NCI-H1417 (cell line): ENCODE measurements at places on chromosomes 2 and 18.

DNA sequence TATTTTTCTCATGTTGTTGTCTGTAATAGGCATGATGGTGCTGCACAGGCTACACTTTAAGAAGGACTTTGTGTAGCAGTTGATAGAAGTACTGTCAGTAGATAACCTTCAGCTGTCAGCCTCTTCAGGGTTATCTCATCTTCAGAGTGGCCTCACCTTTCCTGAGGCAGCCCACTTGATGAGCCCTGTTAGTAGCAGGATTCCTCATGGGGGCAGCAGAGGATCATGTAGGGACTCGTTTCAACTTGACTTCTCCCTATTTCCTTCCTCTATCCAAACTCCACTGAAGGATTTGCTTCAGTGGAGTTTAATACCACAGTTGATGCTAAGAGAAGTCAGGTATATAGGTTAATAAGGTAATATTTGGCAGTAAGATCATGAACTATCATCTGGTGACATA lies 530.3 kb upstream of the FSIP2 start:
- DNase-seq: peak; percentile 4

DNA sequence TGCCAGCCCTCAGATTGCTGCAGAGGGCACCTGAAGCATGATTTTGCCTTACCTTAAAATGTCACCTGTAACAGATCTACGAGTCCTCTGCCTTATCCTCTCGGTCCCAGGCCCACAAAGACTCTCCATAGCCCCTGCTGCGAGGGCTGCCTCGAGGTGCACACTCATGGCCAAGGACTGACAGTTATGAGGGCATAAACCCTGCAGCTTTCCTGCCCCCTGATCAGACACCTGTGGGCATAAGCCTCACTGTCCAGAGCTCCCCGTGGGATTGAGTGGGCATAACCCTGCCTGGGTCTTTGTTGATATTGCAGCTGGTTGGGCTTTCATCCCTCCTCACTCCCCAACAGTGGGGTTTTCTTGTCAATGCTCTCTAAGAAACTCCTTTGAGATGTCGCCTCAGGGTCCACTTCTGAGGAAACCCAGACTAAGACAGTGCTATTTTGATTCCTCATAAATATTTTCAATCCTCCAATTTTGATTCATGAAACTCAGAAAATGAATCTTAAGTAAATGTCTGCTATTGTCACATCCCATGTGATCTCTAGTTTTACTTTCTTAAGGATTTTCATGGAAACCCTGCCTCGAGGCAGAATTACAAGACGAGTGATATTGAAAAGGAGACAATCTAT lies 108.5 kb upstream of the NCK2 start:
- DNase-seq: no peak

DNA sequence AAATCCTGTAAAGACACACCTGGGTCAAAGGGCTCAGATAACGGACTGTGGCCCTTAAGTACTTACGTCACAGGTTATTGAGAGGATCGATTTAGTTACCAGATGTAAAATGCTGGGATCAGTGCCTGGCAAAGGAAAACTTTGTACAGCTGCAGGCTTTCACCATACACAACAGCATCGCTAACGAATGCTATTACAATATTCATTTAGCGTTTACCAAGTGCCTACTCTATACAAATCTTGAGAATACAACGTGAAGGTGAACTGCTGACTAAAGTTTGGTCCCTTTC lies 619 bp upstream of the MSH6 start:
- DNase-seq: no peak

- no peak for DNase-seq
Observed at GRCh38 chr2:172196768-172197431, 94.2 kb upstream of the DLX2 start.

DNA sequence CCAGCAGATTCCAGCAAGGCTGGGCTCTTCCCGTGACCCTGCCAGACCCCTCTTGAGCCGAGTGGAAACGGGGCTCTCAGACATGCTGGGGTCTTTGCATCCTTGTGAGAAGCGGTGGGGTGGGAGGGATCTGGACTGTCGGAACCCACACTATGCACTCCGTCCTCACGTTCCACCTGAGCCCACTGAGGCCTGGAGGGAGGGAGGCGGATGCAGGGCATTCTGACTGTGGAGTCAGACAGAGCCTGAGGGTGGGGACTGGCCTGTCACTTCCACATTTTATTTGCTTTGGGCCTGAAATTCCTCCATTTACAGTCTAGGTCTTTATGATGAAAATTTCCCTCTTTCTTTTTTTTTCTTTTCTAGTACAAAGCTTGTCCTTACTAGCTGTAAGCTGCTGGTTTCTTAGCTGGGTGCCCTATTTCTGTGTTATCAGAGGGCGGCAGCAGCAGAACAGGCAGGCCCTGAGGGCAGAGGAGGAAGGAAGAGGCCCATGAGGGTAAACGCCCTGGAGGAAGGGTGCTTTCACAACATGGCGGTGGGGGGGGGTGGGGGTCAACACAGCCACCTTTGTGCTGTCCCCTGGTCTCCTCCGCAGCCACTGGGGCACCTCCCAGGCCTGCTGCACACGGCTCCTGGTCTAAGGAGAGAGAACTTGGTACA lies 373.5 kb upstream of the MYT1L start:
- DNase-seq: no peak

GRCh38 chr2:176471949-176472348 lies 202.7 kb downstream of the MTX2 start:
- no peak for DNase-seq

- no peak for DNase-seq
Observed at GRCh38 chr2:178197791-178198190, 3.5 kb downstream of the OSBPL6 start.

DNA sequence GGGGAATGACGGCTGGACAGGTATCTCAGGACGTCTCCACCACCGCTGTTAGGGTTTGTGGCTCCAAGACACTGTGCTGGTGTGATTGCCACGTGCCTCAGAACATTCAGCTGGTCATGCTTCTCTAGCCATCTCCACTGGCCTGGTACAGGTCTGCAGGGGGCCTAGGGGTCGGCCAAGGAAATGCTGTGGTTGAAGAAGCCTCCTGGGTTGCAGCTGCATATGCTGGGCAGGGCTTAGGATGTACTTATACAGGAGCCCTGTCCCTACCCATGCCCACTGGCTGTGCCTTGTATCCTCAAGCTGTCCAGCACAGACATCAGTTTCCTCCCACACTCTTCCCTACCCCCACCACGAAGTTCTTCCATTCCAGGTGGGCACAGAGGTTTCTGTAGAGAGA lies 64.1 kb downstream of the NPPC start:
- no peak for DNase-seq

GRCh38 chr2:101698014-101698843 lies 722 bp downstream of the MAP4K4 start:
- peak; percentile 62 for DNase-seq

- no peak for DNase-seq
Observed at GRCh38 chr2:128523457-128523856, 204.8 kb upstream of the HS6ST1 start.

GRCh38 chr2:128155970-128156369 lies 65.0 kb downstream of the UGGT1 start:
- DNase-seq: no peak

DNA sequence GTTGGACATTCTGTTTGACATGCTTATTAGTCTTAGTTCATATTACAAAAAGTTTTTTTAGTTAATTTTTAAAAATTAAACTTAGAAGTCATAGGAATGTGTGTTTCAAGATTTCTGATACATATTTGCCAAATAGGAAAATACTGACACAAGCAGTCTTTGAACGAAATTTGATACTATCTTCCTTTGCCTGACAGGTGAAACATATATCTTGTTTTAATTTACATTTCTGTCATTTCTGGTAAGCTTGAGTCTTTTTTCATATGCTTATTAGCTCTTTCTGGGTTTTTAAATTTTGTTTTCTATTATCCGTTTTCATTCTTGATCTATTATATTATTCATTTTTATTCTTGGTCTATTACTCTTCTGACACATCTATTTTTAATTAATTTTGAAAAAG lies 24.5 kb downstream of the ITGAV start:
- no peak for DNase-seq

- no peak for DNase-seq
Observed at GRCh38 chr2:42314892-42315468, 46.0 kb downstream of the COX7A2L start.

GRCh38 chr2:222900354-222900753 lies 39.5 kb downstream of the ACSL3 start:
- DNase-seq: no peak

DNA sequence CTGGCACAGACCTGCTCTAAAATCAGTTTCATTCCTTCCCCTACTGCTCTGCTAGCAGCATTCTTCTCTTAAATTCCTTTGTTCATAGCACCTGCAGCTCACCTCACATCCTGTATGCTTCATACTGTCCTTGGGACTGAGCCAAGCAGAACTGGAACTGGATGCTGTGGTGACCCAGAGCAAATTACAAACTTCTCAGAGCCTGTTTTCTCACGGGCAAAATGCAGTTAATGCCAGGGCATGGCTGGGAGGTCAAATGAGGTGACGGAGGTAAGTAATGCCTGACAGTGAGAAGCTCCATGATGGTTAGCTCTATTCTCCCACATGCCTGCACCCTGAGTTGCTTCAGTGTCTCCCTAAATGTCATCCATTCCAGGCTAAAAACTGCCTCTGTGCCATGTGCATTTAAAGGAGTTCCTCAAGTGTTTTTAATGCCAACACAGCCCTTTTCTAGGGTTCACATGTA lies 29.7 kb downstream of the C2orf42 start:
- no peak for DNase-seq

DNA sequence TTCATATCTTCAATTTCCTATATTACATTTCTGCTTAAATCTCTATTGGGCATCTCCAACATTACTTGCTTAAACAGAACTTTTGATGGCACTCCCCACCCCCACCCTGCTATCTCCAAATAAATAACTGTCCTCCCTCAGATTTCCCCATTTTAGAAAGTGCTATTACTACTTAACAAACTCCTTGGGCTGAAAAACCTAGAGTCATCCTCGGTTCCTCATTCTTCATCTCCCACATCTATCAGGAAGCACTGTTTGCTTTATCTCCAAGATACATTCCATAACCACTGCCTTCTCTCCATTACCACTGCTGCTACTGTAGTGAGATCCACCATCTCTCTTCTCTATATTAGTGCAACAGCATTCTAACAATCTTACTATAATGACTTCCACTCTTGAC lies 150.4 kb upstream of the CYRIA start:
- no peak for DNase-seq

DNA sequence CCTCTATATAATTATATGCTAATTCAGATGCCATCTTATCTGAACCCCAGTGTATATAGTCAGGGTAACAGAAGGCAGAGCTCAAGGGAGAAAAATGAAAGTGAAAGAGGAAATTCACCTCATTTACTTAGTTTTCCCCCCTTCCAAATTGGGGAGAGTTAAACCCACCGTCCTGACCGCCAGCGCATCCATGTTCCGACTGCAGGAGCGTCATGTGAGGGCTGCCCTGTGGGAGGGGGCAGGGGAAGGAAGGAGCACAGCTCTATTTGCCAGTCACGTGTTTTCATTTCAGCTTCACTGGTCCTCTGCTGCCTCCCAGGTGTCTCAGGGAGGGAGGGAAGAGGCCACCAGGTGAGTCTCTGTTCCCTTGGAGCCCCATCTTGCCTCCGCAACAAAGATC lies 13.2 kb downstream of the CNNM4 start:
- DNase-seq: peak; percentile 56

DNA sequence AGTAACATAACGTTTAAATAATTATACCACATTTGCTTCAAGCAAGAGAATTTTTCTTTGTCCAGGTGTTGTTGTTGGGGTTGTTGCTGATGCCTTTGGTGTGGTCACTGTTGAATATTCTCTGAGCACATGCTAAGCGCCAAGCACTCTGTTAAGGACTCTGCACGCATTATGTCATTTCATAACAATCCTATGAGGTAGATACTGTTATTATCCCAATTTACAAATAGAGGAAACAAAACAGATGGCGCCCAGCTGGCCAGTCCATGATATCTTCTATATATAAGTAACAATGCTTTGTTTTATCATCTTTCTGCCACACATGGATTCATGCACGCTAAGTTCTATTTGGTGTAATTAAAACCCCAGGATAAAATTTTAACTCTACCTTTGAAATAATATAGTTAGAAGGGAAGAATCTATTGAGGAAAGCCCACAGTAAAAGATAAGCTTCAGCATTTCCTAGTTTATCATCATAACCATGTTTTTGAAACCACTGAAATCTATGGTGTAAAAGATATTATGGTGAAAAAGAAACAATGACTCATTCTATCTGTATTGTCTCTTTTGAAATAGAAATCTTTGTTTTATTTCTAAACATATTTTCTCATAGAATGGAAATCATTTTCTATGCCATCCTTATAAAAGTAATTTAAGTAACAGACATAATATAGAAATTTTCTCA lies 199.7 kb downstream of the PID1 start:
- peak; percentile 20 for DNase-seq

GRCh38 chr18:8658858-8659485 lies 46.4 kb upstream of the MTCL1 start:
- peak; percentile 92 for DNase-seq

DNA sequence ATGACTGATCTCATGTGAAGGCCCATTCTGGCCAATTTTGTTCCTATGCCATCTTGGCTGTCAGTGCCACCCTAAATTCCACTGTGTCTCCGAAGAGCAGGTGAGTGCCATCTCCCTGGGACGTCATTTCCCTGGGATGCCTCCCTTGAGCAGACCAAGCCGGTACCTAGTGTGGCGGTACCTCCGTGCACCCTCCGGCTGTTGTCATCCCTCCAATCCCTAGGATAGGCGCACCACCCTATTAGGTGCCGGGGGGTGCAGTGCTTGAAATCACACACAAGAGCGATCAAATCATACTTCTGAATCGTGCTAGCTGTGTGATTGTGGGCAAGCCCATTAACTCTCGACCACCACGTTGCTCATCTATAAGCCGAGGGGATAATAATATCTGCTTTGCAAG lies 81.8 kb upstream of the GLI2 start:
- DNase-seq: no peak

- DNase-seq: no peak
Observed at GRCh38 chr2:27243391-27244130, 19.3 kb downstream of the SLC30A3 start.

- DNase-seq: no peak
Observed at GRCh38 chr2:133836691-133837345, 268.6 kb upstream of the NCKAP5 start.

DNA sequence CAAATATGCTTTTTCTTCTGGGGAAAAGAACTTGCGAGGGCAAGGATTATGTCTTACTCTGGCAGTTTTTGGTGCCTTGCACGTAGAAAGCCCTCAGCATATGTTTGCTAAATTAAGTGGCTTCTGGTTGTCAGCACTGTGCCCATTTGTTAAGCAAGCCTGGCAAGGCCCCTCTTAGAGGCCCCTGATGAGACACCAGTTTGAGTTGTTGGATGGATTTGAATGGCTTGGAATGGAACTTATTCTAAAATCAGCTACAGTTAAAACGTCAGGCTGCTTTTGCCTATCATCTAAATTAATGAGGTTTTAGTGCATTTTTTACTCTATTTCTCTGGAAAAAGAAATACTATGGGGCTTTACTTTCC lies 28.2 kb downstream of the TMEM182 start:
- no peak for DNase-seq
